T follicular helper cell (primary cell): ENCODE measurements at places on chromosomes 5 and 9.
A peak's percentile ranks its signal among the peaks of the same experiment; 100 is the strongest.

DNA sequence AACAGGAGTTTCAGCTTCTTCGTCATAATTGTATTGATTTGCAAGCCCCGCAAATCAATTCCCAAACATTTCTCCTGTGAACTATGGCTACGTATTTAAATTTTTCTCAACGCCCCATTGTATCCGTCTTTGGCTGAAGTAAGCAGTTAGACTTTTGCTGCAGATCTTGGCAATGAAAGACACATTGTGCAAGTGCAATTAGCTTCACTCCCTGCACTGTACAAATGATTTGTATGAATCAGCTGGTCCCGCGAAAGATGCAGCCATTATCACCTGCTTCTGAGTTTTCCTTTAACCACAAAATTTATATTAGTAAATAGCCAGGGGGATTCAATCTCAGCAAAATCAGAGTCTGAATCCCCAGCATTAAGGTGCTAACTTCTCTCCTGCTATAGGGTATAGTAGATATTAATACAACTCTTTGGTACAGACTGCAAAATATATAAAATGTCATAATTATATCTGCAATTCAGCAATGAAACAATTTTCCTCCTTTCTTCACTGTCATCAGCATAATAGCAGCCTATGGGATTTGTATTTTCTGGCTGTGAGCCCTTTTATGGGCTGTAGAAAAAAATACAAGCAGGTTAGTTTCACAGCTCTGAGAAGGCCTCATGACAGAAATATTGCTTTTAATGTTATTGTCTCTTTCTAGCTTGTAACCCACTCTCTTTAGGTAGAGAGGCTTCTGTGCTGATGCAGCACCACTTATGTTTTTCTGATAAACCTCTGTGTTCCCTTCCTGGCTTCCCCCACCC lies 68.4 kb upstream of the SMARCA2 start:
- DNase-seq: no peak

DNA sequence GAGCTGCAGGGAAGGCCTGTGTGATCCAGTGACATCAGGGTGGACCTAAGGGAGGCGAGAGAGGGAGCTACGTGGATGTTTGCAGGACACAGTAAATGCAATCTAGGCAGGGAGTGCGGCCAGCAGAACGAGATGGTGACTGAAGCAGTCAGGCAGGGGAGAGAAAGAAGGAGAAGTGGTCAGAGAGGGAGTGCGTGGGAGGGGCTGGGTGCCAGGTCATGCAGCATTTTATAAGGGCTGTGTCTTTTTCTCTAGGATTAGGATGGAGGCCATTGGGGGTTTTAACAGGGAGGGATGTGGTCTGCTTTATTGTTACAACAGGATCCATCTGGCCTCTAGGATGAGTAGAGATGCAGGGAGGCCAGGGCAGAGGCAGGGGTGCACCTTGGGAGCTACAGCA lies 80.4 kb downstream of the DCP2 start:
- DNase-seq: no peak

DNA sequence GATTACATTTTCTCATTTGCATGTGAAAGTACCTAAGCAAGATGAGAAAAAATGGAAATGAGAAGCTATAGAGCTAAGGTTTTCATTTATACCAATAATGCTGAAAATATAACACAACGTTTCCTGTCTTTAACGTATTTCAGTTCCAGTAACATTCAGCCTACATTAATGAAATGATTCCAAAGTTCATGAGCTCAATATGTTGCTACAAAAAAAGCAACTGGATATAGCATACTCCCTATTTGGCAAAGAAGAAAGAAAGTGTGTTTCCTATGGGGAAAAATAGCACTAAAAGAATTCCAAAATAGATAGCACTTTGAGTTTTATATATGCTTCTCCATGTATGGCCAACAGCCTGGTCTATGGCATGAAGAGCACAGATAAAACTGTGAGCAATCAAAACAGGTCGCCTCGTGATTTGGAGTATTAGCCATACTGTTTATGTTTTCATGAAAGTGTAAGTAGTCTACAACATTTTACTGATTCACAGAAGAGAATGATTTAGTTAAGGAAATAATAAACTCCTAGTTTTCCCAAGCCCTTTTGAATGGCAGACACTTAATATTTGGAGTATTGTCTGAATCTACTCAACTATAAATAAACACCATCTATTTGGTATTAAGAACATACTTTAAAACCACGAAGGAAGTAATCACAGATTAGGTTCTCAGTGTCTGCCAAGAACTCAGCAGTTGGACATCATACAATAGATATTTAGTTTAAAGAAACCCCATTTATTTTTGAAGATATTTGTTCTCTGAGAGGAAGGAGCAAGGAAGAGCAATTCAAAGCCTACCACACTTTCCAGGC lies 258.7 kb upstream of the RASA1 start:
- DNase-seq: no peak

GRCh38 chr5:80941496-80941895 lies 18.7 kb upstream of the RASGRF2 start:
- no peak for DNase-seq

DNA sequence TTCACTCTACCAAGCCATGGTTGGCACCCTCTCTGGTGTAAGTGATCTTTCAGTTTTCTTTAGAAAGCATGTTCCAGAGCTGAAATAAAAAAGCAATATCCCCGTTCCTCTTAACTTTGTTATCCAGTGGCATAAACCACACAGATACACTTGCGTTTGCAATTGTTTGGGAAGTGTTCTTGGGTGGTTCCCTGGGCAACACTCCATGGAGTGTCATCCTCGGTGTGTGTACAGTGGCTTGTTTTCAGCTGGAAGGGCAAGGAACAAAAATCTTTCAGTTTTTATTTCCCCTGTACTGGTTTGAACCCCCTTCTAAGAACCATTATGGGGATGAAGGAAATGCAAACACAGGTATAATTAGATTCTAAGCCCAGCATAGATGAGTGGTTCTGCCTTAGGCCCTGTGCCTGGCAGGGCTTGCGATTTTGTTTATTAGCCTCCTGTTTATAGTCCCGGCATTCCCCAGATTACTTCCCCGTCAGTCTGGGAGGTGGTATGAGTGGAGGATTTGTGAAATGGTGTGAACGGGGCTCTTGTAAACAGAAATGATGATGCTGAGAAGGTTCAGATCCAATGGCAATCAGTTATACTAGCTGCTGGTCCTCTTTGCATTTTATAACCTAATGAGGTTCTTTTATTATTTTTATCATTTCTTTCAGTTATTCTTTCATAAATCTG lies 76.0 kb upstream of the CD180 start:
- no peak for DNase-seq

GRCh38 chr5:165457859-165458481 lies 1952.6 kb downstream of the MAT2B start:
- no peak for DNase-seq

GRCh38 chr5:10009802-10010201 lies 239.9 kb downstream of the ATPSCKMT start:
- no peak for DNase-seq

DNA sequence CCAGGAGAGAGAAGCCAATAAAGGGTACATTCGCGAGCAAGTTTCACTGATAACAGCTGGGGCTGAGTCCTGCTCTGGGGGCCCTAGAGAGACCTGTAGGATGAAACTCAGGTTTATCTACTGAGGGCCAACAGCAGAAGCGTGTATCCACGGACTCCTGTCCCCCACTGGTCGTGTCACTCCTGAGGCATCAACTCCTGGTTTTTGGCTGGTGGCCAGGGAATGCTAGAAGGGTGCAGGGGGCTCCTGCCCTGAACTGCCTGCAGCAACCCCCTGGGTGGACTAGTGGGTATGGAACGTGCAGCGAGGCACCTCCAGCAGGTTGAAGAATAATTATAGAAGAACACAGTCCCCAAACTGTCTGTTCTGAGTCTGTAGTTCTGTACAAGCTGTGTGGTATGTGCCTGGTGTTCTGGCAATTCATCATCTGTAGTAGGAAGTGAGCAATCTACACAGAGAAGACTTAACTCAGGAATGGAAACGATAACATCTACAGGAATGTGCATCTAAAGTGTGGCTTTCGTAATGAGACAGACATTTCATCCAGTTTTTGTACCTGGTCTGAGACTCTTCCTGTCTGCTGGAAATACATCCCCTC lies 64.5 kb upstream of the GNA14 start:
- no peak for DNase-seq

GRCh38 chr5:132389585-132390286 lies 20.2 kb downstream of the SLC22A5 start:
- DNase-seq: no peak

GRCh38 chr9:36113999-36114398 lies 22.5 kb upstream of the GLIPR2 start:
- DNase-seq: no peak

- no peak for DNase-seq
Observed at GRCh38 chr5:134877159-134877558, 3.0 kb downstream of the TXNDC15 start.

- DNase-seq: no peak
Observed at GRCh38 chr5:158522776-158523175, 576.9 kb downstream of the EBF1 start.

GRCh38 chr5:153807801-153808200 lies 230.9 kb downstream of the FAM114A2 start:
- DNase-seq: no peak

DNA sequence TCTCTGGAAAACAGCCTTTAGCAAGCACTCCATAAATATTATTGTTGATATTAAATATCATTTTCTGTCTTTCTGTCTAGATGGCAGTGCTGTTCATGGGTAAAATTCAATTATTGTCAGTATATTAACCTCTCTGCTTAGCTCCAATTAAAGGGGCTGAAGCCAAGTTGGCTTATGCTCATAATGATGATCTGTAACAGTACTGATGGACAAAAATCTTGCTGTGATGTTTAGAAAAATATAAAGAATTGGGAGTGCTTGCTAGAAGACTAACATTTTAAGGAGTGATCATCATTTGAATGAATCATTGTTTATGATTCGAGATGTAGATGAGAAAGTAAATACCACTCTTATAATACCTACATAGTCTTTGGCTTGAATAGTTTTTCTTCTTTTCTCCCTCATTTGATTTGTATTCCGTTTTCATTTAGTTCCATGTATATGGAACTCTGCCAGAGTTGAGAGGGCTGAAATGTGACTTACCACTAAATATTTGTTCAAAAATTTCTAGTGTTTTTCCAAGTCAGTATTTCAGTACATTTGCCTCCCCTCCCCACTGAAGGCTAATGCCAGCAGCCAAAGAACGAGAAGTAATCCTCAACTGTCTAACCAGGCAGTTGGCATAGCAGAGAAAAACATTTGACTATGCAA lies 538.3 kb downstream of the CSNK1G3 start:
- no peak for DNase-seq

GRCh38 chr5:170809551-170809950 lies 26.0 kb downstream of the GABRP start:
- no peak for DNase-seq

- DNase-seq: peak; percentile 29
Observed at GRCh38 chr5:174311531-174312269, 266.2 kb downstream of the NSG2 start.

- DNase-seq: no peak
Observed at GRCh38 chr9:115628426-115628825, 510.5 kb upstream of the TNC start.

GRCh38 chr5:116289276-116289675 lies 204.5 kb downstream of the COMMD10 start:
- no peak for DNase-seq

DNA sequence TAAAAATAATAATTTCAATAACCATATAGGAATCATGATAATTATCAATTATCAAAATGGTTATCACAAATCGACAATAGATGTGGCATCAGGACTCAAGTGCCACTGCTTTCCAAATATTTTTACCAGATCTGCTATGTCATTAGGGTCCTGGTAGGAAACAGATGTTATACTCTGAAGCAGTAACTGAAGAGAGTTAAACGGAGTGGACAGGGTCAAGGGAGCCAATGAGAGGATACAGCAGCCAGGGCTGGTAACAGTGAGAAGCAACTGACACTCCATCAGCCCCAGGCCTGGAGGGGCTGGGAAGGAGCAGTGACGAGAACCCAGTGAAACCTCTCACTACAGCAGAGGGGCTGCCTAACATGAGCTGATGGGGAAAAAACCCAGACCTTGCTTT lies 322.4 kb downstream of the NPR3 start:
- DNase-seq: no peak

- no peak for DNase-seq
Observed at GRCh38 chr5:133985540-133986180, 17.2 kb upstream of the C5orf15 start.

- no peak for DNase-seq
Observed at GRCh38 chr9:36450110-36450732, 50.2 kb upstream of the RNF38 start.

DNA sequence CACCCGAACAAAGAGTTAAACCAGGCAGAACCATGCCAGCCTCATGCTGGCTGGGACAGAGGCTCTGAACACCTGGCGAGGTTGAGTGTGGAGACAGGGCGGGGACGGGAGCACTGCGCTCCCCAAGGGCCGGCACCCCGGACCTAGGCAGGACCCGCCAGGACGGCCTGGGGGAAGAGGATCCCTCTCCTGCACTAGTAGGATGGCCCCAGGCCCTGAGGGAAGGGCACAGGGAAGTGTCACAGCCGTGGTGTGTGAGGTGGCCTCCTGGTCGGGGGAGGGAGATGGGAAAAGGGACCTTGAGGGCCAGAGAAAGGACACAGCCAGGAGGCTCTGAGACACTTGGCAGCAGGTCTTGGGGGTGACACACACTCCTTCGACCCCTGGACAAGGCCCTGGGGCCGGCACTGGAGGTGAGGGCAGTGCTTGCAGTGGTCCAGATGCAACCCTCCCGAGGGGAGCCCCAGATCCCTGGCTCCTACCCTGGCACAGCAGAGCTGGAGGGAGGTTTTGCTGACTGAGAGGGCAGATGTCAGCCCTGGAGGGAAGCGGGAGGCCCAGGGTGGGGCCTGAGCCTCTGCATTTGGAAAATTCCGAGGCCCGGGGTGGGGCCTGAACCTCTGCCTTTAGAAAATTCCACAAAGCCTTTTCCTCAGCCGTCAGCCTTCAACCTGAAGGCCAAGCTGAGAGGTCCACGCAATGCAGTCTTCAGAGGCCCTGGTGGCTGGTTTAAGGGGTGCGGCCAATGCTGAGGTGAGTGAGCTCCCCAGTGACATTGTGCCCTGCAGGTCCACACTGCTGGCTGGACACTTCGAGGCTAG lies 24.8 kb upstream of the TERT start:
- no peak for DNase-seq

GRCh38 chr5:59008816-59009473 lies 426.1 kb downstream of the RAB3C start:
- DNase-seq: no peak

DNA sequence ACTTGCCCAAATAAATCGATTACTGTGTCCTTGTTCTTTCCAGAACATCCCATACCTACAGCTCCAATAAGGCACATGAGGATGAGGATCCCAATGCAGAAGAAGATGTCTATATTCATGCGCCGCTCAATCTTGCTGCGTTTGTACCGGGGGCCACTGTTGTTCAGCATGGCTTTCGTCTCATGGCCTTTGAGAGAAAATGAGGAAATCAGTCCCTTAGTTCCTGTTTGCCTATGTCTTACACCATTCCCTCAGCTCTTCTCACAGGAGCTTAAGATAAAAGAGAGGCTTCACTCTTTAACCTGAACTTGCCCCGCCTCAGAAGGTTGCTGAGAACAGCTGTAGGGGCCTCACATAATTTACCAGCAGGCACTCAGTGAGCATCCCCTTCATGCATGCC lies 211.6 kb downstream of the ATP10B start:
- no peak for DNase-seq
